ENCODE measurements at places on chromosomes 4 and X.

- DNase-seq: no peak
Measured at GRCh38 chrX:133302775-133303445, 84.8 kb upstream of the TFDP3 start.

DNA sequence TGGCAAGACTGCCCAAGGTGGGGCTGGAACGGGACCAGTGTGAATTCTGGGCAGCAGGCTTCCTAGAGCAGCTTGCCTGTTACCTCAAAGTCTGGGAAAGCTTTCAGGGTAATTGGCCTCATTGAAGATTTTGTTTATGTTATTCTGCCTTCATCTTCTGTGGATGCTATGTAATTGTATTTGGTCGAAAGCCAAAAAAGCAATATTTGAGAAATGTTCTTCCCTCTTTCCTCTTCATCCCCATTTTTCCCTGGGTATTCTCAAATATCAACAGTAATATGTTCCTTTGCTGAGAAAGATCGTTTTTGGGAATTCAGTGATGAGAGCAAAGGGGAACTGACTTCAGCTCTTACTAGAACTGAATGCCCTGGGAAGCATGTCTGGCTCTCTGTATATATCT, 12.9 kb downstream of the TMEM131L start:
- DNase-seq: no peak

- DNase-seq: peak; percentile 93
Measured at GRCh38 chrX:13266641-13267345, 53.1 kb downstream of the ATXN3L start.

GRCh38 chr4:11312389-11312788, 116.3 kb downstream of the HS3ST1 start:
- DNase-seq: no peak

GRCh38 chrX:152197465-152197864, 59.1 kb upstream of the MAGEA10 start:
- no peak for DNase-seq

- peak; percentile 76 for DNase-seq
Measured at GRCh38 chrX:129540068-129540653, at the start of gene OCRL. OCRL (plus strand) TSS chrX:129540259; CDS start chrX:129540440, 181 bp downstream.

- DNase-seq: no peak
Measured at GRCh38 chrX:38052096-38052495, 45.7 kb downstream of the SYTL5 start.

DNA sequence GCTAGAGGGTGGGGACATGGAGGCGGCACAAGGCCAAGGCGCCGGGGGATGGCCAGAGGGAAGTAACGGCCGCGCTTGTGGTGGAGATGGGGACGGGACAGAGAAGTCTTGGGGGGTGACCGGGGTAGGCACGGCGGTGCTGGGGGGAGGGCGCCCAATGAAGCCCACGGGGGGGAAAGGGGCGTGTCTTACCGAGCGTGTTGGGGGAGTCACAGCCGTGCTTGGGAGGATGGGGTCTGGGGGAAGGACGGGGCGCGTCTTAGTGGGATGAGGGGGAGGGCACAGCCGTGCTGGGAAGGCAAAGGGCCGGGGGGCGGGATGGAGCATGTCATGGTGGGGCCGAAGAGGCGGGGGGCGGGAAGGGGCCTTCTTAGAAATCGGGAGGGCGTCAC, 952 bp downstream of the ARSD start:
- DNase-seq: peak; percentile 90

DNA sequence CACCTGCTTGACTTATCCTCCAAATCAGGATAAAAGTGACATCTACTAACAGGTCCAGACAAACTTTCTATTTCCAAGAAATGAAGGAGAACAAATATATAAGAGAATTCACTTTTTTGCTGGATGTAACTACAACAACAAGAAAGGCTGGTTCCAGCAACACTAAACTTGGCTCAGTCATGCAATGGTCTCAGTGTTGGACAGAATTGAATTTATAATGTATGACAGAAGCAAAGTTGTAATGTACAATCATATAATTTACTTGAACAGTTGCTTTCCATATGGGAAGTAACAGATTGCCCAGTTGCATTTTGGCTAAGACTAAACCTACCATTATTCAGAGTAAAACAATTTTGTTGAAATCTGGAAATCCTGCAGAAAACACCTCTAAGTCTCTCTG, 183.3 kb upstream of the INTU start:
- no peak for DNase-seq

DNA sequence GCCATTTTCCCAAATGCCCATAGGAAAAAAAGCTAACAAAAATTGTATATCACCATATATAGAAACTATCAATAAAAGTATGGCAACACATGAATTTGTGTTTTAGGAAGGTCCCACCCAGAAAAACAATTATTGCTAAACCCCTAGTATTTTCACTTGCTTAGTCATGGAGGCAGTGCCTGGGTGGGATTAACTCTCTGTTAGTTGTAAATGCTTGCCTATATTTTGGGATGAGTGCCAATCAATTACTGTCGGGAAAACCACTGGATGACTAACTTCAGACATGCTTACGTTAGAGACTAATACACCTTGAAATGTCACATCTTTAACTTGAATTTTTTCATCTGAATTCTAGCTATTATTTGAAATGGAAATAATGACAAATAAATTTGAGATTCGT, 33.9 kb downstream of the TMPRSS11A start:
- no peak for DNase-seq

GRCh38 chr4:101158507-101158906, 188.8 kb downstream of the PPP3CA start:
- DNase-seq: no peak

GRCh38 chr4:164700471-164700870, 53.5 kb upstream of the SMIM31 start:
- DNase-seq: peak; percentile 25

- DNase-seq: no peak
Measured at GRCh38 chr4:183783306-183783705, 121.8 kb upstream of the STOX2 start.

DNA sequence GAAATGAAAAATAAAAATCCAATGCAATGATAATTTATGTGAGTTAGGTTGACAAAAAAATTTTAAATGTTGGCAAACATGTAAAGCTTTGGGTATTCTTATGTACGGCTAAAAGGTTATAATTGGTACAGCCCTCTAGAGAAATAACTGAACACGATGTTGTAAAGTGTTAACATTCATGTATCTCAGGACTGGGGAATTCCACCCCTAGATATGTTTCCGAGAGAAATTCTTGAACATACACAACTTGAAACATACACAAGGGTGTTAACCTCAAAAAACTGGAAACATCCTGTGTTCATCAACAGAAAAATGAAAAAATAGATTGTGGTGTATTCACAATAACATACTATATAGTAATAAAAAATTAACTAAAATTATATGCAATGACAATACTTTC, 91.8 kb downstream of the CHM start:
- DNase-seq: no peak

DNA sequence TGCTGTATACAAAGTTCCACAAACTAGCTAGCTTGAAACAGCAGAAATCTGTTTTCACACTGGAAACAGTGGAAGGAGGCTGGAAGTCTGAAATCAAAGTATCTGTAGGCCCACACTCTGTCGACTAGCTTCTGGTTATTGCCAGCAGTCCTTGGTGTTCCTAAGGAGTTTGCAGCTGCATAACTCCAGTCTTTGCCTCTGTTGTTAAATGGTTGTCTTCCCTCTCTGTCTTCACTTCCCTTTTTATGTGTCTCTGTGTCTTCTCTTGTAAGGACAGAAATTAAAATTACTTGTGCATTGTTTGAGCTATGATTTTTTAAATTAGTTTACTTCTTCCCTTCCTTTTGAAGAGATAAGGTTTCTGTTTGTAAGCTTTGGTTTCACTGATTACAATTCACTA, 8.2 kb downstream of the MTHFD2L start:
- DNase-seq: no peak

- no peak for DNase-seq
Measured at GRCh38 chrX:40445691-40446090, 135.1 kb upstream of the ATP6AP2 start.

GRCh38 chr4:24067367-24068193, 177.7 kb upstream of the PPARGC1A start:
- DNase-seq: no peak

DNA sequence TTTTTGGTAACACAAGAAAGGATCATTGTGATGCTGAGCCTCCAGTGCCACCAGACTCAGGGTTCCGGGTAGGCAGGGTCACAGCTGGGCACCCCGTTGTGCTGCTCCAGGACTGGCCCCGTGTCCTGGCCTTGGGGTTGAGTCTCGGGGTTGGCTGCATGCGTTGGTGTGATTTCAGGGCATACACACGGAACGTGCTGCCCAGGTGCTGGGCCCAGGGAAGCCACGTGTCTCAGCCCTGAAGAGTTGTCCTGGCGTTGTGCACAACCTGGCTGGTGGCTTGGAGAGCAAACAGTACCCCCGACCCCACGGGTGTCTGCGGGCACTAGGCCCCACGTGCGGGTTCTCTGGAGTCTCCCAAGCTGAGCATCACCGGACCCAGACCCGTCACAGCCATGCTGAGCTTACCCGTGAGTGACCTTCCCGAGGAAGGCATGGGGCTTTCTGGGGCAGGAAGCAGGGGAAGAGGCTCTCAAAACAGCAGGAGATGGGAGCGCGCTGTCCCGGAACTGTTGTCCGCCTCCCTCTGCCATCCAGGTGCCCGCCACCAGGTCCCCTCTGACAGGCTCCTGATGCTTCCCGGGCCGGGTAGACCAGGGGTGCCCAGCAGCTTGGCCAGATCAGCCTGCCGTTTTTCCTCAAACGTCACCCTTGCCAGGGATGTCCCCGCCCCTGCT, 66.1 kb upstream of the ENPP6 start:
- no peak for DNase-seq

DNA sequence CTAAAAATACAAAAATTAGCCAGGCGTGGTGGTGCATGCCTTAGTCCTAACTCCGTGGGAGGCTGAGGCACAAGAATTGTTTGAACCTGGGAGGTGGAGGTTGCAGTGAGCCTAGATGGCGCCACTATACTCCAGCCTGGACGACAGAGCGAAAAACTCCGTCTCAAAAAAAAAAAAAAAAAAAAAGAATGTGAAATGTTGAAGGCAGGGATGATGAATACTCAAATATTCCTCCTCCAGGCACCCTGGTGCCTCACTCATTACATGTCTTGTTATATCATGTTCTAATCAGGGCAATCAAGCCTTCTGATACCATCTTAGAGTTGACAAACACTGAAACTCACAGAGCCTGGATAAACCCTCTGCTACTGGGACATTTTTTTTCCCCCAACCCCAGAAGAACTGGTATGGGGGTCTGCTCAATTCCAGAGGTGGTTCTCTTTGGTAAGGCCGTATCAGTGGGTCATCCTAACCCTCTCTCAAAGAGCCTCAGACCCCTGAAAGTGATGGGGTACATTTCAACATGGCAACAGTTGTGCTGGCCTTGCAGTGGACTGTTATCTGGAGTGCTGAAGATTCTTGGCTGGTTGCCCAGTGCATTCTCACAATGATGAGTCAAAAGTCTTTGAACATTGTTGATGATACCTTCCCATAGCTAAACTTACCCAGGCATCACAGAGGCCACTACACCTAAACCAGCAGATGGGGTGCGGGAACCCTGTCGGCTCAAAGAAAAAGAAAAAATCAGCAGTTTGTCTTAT, 2.4 kb upstream of the SH3KBP1 start:
- no peak for DNase-seq

DNA sequence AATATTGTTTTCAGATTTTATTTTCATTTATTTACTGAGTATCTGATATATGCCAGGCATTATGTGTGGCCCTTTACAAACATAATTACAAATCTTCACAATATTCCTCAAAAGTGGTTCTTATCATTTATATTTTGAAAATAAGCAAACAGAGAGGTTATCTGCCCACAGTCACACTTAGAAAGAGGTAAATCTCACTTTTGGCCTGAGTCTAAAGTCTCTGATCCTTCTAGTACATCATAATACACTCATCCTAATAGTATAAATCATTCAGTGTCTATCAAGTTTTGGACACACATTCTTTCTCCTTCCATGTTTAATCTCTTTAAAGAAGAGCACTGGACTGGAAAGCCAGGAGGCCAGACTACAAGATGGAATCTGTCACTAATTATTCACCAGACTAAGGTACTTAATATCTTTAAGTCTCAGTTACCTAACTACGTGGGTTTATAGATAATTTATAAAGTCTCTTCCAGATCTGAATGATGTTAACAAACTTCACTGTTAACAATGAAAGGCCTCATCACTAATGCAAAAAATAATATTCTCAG, 281.3 kb downstream of the PPP3CA start:
- no peak for DNase-seq

DNA sequence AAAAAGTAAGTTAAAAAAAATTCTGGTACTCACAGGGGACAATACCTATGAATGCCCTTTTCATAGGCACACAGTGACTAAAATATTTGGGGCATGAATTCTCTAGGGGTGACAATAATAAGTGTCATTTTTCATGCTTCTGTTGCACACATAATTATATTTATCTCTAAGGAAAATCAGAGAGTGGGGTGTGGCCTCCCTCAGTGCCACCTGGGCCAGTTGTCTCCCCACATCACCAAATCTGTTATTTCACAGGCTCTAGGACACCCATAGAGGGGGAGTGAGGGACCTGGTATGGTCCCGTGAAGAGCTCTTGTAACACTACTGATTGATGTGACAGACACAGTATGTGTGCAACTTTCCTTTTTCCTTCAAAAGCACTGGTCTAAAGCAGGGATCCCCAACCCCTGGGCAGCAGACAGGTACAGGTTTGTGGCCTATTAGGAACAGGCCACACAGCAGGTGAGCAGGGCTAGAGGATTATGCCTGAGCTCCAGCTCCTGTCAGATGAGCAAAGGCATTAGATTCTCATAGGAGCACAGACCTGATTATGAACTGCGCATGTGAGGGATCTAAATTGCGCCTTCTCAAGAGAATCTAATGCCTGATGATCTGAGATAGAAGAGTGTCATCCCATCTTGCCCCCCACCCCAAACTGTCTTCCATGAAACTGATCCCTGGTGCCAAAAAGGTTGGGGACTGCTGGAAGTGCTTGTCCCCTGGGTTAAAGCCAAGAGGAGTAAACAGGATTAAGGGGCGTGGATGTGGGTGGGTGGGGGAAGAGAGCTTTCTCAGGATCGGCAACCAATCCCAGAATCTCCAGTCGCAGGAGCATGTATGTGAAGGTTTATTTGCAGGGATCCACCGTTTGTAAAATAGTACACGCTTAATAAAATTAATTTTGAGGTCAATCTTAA, 856 bp downstream of the SLC9B1 start:
- DNase-seq: no peak

- no peak for DNase-seq
Measured at GRCh38 chrX:13778916-13779315, 38.0 kb downstream of the GPM6B start.

GRCh38 chr4:78689261-78689660, 86.9 kb upstream of the BMP2K start:
- no peak for DNase-seq

- no peak for DNase-seq
Measured at GRCh38 chrX:40325161-40325560, 227.4 kb upstream of the BCOR start.

DNA sequence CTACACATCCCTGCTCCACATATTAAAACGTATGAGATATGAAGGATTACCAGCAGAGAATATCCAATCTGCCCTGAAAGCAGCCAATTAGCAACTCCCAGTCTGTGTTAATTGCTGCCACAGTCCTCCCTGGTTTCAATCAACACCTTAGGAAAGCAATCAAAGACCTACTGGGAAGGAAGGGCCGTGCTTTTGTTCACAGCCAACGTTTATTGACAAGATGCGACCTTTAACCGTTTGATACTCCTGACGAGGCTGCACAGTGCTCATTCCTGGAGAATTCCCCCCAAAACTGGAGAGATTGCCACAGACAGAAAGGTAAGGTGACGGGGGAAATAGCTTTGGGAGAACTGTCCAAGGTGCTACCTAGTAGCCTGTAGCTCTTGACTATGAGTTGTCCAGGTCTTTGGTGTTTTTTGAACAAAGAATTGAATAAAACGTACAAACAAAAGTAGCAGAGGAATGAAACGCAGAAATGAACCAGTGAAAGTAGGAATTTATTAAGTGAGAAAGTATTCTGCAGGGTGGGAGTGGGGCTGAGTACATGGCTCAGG, 596.5 kb downstream of the NLGN4X start:
- no peak for DNase-seq
